ENCODE measurements at places on chromosomes 1 and 21.

GRCh38 chr21:39515684-39516472 lies 64.1 kb downstream of the SH3BGR start:
- DNase-seq, result no peak

- no peak for DNase-seq
These were observed 41.7 kb upstream of the DNAJC6 start for GRCh38 chr1:65267683-65268082.

GRCh38 chr1:56908619-56909221 lies 54.1 kb downstream of the C8A start:
- DNase-seq, result no peak

GRCh38 chr1:12098786-12099185 lies 35.7 kb downstream of the TNFRSF8 start:
- DNase-seq, result no peak

GRCh38 chr1:182723200-182723599 lies 38.8 kb upstream of the RGS8 start:
- DNase-seq, result peak; percentile 95

DNA sequence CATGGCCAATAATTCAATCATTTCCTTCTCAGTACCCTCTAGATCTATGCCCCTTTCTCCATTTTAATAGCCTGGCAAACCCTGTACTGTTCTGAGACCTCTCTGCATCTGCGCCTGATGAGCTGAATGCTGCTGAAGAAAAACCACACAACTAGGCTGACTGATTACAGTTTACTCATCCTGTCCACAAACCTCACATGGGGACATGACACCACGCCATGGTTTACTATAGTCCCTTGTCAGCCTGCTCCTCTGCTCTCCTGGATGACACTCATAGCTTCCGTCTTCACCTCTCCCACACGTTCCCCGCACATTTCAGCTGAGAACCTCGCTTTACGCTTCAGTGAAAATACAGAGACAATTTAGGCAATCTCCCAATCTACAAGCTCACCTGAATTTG lies 59.7 kb downstream of the DESI2 start:
- no peak for DNase-seq

- peak; percentile 88 for DNase-seq
These were observed at the start of gene PEAR1 for GRCh38 chr1:156893048-156893953. TSS of gene PEAR1 (plus strand) at chr1:156893718. CDS start at chr1:156903927, 10,209 bp downstream.

GRCh38 chr1:200062143-200062542 lies 34.6 kb downstream of the NR5A2 start:
- no peak for DNase-seq

DNA sequence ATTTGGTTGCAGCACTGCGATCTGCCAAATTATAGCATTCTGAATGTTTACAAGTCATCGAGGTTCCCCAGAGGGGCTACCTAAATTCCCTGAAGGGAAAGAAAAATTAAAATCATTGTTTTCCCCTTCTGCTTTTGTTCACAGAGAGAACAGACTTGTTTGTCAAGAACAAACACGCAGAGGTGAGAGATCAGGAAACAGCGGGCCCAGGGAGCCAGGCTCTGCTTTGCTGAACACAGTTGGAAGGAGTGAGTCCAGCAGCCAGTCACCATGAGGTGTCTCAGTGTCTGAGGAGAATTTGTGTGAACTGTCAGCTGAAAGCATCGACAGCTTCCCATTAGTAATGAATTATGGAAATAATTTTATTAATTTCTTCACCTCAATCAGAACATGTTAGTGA lies 52.5 kb downstream of the RWDD3 start:
- DNase-seq, result no peak

DNA sequence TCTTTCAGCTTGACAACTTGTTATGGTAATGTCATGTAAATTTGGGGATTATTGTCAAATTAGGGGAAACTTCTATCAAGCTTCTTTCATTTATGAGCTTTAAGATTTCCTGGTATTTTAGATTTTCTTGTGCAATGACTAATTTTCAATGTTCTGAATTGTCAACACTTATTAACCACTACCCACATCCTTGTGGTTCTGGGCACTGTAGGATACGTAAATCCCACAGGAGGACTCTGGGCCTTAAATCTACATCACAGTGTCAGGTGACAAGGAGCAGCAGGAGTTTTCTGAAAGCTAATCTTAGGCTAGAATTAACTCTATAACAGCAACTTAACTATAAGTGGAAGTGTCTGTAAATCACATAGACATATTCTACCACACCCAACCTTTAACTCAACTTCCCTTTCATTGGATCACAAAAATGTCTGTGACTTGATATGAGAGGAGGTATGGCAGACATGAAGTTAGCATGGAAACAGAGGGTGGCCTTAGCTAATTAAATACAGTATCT lies 397.7 kb downstream of the HLX start:
- no peak for DNase-seq

DNA sequence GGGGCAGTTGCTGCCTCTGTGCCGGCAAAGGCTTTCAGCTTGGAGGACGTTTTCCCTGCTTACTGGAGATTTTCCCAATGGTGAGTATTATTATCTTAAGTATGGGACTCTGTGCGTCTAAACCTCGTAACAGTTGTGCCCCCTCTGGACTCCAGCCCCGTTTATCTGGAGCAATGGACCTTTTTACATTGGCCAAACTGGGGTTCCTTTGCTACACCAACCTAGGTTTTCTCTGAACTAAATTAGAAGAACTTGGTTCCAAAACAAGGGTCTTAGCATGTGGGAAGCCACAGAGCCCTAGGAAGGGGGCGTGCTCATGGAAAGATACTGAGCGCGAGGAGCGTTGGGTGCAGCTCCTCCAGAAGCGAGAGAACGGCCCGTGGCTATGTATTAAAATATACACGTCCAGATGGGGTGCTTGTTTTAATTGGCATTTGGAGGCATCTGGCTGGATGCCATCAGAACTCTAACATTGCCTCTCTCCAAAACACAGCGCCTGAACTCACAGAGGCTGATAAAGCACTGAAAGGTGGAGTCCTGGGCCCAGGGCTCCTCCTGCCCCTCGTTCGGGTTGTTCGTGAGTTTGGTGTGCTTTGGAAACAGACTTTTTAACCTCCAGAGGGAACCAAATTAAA lies 28.4 kb downstream of the POFUT2 start:
- DNase-seq, result no peak

GRCh38 chr21:25409978-25410377 lies 197.3 kb downstream of the MRPL39 start:
- no peak for DNase-seq

DNA sequence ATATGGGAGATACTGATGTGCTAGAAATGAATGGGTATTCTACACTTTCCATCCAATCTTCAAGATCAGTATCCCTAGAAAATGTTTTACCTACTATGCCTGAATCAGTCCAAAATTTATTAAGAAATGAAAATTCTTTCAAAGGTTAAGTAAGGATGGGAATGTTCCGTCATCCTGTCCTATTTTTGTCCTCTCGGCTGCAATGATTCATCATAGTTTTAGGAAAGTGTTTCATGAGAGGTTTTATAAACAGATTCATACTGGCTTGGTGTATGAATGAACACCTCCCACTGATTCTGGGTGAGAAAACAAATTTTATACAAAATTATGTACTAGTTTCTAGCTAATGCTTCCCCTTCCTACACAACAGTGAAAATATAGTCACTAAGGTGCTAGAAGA lies 504.6 kb upstream of the NR5A2 start:
- DNase-seq, result no peak

- no peak for DNase-seq
These were observed 35.3 kb downstream of the B3GALNT2 start for GRCh38 chr1:235468970-235469369.

DNA sequence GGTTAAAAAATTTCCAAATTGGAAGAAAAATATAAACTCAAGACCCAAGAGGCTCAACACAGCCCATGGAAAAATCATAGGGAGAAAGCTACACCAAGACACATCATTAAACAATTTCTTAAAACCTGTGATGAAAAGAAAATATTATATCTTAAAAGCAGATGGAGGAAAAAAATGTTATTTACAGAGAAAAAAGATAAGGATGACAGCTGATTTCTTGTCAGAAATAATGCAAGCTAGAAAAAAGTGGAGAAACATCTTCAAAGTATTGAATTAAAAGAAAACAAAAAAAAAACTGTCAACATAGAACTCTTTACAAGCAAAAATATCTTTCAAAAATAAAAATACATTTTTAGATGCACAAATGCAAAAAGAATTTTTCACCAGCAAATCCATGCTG lies 930.5 kb downstream of the ADGRL2 start:
- DNase-seq, result no peak

- no peak for DNase-seq
These were observed 30.7 kb downstream of the GRHL3 start for GRCh38 chr1:24349891-24350290.

DNA sequence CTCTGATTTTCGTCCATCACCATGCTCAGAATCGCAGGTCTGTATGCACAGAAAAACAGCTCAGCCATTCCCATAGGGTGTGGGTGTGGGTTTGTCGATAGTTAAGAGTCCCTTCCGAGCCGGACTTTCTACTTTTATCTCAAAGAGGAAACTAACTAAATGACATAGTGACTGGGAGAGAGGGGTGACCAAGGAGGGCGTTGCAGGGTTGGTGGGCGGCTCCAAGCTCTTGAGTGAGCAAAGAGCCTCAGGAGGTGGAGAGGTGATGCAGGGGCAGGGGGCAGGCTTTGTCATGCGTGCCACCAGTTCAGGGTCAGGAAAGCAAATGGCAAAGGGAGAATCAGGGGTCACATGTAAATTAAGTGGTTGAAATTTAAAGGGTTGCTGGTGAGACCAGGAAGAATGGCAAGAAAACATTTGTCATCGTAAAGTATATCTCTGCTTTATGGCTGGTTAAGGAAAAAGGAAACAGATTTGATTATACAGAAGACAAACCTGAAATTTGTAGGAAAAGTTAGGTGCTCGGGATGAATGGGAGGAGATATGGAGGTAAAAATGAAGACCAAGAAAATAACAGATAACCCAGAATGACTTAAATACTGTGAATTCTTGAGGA lies 249.0 kb downstream of the SETD4 start:
- DNase-seq, result no peak

DNA sequence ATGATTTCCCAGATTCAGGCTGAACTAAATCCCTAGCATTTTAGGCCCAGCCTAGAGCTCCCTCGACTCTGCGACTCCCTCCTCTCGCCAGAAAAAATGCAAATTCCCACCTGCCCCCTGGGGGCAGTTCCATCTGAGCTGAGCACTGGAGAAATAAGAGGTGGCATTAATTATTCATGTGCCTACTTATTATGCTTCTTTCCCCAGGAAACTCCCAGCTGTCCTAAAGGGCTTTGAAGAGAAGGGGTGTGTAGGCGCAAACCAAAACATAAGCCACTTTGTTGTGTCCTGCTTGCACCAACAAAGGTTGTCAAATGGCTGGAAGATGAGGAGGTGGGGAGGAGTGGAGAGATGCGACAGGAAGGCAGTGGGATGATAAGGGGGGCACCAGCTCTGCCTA lies 41.4 kb upstream of the GOLT1A start:
- no peak for DNase-seq

DNA sequence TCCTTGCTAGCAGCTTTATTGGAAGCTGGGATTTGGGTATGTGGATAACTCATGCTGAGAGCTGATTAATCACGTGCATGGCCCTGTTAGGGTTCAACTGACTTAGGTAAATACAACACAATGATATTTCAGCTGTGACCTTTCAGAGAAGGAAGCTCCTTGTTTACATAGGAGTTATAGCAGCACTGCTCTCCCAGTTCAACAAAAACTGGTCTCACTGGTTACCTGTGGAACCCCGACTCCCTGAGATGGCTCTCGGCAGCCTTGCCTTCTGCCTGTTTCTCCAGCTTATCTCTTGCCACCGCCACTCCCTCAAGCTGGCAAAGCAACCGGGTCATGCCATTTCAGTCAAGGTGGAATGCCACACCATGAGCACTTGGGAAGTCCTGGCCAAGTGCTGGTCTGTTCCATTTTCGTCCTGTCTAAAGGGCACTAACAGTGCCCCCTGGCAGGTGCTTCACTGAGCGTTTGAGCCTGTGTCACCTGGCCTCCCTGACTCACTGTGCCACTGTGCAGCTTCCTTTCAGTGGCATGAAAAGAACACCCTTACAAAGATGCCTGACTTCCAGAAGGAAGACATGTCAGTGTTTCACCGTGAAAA lies 31.6 kb downstream of the DOP1B start:
- DNase-seq, result no peak

DNA sequence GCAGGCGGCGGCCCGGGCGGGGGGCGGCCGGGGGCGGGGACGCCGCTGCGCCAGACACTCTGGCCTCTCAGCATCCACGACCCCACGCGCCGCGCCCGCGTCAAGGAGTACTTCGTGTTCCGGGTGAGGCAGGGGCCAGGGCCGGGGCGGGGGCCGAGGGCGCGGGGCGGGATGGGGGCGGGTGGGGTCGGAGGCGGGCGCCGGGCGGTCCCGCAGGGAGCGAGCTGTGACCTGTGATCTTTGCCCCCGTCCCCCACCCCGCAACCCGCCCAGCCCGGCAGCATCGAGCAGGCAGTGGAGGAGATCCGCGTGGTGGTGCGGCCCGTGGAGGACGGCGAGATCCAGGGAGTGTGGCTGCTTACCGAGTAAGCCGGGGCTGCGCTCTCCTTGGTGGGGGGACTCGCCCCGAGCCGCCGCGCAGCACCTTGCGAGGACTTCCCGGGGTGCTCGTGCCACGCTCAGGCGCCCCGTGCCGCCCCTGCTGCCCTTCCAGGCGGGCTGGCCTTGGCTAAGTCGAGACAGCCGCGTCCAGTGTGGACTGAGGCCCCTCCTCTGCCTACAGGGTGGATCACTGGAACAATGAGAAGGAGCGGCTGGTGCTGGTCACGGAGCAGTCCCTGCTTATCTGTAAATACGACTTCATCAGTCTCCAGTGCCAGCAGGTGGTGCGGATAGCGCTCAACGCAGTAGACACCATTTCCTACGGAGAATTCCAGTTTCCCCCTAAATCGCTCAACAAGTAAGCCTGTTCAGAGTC lies 514 bp downstream of the TPRG1L start:
- no peak for DNase-seq

DNA sequence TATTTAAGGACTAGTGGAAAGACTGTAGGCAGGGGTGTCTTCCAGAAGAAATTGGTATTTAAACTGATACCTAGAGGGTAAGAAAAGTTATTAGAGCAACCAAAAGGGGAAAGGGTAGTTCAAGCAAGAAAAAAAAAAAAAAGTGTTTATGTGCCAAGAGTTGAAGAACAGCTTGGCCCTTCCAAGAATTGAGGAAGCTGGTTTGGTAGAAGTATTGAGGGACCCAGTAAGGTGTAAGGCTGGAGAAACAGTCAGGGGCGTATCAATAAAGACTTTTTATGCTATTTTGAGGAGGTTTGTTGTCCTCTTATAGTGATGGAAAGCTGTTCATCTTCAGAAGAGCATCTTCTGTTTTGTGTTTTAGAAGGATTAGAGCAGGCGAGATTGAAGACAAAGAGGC lies 108.3 kb downstream of the PTPRC start:
- DNase-seq, result no peak

GRCh38 chr21:40569357-40569756 lies 277.6 kb downstream of the DSCAM start:
- peak; percentile 55 for DNase-seq

Measured in muscle of leg (tissue), 16 donors.